ENCODE measurements at places on chromosomes 6 and 20.
A peak's percentile ranks its signal among the peaks of the same experiment; 100 is the strongest.

- DNase-seq: peak; percentile 36
Observed at GRCh38 chr6:119308991-119309657, 40.4 kb downstream of the MAN1A1 start.

DNA sequence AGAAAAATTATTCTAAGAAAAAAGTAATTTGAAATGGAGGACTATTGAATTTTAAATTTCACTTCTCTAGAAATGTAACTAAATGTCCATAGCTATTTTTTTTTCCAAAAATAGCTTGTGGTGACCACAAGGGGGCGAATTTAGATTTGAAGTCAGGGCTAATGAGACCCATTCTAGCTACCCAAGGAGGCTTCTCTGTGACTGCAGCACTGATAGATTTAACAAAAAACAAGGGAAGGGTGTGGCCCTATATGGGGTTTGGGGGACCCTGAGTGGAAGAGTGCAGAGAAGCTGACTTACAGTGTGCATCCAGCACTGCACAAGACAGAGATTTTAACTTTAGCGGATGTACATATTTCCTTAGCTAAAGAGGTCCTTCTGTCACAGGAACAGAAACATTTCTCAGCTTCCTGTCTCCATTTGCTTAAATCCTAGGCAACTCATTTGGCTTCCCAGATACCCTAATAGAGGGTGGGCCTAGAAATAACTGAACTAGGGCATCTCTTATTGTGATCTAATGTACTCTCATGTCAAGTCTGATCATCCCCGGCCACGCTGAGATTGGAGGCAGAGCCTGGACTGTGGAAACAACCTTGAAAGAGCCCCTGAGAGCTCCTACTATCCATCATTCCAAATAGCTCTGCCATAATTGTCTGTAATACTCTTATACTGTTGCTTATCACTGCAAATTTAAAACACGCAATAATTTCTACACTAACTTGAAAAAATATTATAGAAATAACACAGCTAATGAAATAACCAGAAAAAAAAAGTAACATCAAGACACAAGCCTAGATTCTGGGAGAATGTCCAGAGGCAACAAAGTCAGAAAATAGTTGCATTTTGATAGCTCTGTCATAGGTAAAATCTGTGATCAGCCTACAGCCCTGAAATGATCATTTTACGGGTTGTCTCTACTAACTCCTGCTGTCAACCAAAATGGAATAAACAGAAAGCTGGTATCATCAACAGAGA, 93.6 kb downstream of the SNAP91 start:
- peak; percentile 10 for DNase-seq

- DNase-seq: peak; percentile 55
Observed at GRCh38 chr6:49606721-49607390, 29.8 kb downstream of the RHAG start.

GRCh38 chr6:39664173-39664572, 61.0 kb downstream of the KIF6 start:
- DNase-seq: no peak

GRCh38 chr20:6769903-6770785, 2.7 kb downstream of the BMP2 start:
- DNase-seq: peak; percentile 54

DNA sequence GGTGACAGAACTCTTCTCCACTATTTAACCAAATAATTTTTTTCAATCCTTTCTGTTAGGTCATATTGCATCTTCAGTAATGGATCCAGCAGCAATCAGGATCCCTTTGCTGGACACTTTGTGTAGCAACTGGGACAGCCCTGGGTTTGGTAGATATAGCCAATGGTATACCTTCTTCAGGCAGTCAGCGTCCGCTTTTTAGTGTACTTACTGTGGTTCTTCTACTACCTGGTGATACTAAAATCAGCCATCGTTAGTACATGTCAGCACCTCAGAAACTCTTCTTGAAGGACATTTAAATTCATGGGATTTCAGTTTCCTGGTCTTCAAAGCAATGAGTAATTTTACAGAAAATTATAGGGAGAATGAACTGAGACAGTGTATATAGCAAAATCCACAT, 93.5 kb downstream of the ADGRG6 start:
- DNase-seq: no peak

DNA sequence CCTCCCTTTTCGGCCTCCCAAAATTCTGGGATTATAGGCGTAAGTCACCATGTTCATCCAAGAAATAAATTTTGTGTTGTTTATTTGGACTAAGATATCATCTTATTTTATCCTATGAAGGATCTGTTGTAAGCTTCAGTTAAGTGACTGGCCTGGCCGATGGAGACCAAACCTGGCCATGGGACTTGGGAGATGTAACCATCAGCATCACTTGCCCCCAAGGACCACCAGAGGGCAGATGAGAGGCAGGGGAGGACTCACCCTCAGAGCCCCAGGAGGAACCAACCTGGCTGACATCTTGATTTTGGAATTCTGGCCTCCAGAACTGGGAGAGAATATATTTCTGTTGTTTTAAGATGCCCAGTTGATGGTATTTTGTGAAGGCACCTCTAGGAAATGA, 266.7 kb downstream of the CDH26 start:
- DNase-seq: no peak

DNA sequence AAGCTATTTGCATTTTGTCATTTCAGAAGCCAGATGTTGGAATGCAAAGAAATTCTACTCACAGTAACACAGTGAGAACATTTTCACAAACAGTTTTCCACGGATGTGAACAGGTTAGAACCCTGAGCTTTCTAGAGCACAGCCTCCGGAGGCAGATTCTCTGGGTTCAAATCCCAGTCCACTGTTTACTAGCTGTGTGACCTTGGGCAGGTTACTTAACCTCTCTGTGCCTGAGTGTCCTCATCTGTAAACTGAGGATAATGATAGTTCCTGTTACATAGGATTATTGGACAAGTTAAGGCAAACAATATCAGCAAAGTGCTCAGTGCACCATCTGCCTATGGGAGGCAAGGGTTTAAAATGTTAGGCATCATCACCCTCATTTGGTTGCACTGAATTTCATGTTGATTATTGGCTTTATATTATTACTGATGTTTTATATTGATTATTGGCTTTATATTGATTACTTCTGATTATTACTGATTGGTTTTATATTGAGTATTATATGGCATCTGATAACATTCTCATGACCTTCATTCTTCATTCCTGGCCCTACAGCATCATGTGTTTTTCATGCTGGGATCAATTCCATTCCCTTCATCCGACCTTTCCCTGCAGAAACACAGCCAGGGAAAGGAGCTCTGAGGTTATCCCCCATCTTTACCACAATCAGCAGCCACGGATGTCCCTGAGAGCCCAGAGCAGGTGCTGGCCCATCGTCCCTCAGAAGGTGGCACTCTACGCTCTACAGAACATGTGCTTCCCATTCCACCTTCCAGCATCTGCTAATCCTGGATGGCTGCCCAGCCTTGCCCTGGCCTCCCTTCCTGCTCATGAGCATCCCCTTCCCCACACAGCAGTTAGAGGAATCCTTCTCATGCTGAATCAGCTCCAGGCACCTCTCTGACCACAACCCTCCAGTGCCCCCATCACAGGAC, 283.1 kb downstream of the PREX1 start:
- DNase-seq: no peak

DNA sequence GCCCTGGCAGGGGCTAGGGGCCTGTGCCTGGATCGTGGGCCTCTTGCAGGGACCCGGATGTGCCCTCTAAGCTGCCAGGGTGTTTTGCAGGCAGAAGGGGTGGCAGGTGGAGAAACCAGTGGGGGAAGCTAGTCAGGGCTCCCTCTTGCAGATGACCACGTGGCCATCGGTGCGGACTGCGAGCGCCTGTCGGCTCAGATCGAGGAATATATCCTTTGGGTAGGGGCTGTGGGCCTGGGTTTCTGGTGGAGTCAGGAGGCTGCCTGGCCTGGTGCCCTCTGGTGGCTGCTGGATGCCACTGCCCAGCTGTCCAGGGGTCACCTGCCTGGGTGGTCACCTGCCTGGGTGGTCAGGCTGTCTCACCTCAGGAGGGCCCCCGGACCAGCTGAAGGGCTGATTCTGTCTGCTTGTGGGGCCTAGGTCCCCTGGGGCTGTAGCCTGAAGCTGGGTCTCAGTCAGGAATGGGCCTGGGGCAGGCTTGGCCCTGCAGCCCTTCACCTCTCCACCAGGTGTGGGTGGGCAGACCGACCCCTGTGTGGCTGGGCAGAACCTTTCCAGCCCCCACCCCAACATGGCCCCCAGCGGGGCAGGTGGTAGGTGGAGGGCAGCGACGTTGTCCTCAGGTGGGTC, 6.7 kb downstream of the TCEA2 start:
- DNase-seq: peak; percentile 19

- no peak for DNase-seq
Observed at GRCh38 chr20:22584922-22585785, 782 bp upstream of the FOXA2 start.

DNA sequence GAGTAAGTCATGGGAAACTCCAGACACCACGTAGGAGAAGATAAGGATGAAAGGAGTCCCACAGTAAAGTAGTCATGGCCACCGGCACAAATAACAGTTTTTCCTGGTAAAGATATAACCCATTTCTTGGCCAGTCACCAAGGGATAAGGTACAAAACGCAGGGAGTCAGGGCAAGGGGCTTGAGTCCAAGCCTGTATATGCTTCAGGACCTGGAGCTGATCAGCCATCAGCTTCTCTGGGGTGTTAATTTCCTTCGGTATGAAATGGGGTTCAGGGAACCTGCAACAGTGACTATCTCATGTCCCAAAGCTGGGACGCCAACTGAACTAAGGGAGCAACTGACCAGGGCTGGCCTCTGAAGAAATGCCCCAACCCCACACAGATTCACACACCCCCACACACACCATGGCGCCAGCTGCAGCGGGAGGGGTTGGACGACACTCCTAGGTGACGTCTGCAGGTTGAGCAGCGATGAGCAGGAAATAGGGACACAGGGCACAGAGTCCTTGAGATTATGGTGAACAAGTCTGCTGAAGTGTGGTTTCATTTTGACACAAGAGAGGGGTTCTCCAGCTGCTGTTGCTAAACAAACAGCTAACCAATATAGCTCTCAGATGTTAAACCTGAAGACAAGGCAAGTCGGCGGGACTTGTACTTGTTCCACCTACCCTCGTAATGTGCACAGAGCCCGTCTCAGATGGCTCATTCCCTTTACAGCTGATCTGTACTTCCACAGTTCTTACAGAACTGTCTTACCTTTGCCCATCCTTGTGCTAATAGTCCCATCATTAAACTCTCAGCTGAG, 7.4 kb upstream of the ADTRP start:
- no peak for DNase-seq

- no peak for DNase-seq
Observed at GRCh38 chr6:156701966-156702365, 75.2 kb upstream of the ARID1B start.

DNA sequence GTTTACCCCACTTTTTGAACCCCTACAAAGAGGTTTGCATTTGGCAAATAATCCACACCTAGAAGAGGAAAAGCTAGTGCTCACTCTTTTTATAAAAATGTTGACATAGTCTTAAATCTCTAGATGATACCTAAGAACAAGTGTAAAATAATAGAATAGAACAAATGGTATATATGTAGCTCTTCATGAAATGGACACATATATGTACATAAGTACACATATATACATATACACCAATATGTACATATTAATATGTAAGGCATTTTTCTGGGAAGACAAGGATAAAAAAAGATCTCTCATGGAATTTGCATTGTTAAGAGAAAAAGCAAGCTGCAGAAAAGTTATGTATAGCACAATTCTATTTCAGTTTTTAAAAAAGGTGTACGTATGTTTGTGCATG, 27.6 kb upstream of the RIPOR2 start:
- no peak for DNase-seq

DNA sequence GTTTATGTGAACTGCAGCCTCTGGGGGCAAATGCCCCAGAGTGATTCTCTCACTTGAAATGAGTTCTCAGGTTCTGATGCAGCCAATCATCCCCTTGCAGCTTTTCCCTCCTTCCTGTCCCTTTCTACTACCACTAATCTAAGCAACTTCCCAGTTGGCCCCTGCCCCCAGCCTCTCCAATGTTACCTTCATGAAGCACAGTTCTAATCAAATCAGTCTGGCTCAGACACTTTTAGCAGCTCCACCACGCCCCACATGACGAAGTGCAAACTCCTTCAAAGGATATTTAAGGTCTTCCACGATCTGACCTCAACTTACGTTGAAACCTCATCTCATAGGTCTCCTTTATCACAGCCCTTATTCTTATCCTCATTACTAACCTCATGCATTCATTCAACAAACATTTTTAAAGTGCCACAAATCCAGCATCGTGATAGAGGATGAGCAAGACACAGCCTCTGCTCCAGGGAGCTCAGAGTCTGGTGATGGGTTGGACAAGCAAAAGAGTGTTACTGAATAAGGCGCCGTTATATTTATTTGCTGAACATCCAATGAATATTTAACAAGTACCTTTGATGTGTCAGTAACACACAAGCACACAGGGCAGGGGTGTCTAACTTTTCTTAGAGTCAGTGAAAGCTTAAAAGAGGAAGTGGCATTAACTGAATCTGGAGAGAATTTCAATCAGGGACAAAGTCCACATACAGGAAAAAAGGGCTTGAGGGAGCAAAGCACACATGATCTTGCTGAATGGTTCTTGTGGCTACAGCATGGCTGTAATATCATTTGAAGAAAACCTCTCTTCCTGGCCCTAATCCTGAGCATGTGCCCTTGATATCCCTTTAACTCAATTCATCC, 20.4 kb upstream of the DTNBP1 start:
- DNase-seq: no peak

DNA sequence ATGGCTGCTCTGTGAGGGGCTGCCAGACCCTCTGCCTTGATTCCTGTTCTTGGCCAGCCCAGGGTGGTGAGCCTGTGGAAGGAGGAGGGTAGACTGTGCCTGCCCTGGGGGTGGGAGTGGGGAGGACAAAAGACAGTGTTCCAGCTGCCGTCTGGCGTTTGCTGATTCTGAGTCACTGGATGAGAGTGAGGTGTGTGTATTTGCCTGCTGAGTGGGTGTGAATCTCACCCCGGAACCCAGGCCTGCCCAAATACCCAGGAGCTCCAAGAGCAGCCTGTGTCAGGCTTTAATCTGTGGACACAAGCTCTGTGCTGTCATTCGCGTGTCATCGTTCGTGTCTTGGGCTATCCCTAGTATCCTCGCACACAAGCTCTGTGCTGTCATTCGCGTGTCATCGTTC, 2.6 kb upstream of the LKAAEAR1 start:
- no peak for DNase-seq

DNA sequence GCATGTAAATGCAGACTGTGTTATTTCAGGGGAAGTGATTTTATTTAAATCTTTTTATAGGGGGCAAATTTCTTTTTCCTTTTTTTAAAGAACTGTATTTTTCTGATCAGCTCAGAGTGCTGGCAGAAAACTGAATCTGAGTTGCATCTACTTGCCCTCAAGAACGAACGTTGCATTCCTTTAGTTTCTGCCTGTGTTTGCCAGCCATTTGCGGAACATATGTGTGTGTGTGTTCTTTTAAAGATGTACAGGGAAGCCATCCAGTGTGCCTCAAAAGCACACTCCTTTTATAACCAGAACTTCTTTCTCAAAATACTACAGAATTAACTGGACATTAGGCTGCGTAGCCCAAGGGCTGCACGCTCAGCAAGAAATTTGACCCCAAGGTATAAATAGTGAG, 25.8 kb upstream of the INSM1 start:
- DNase-seq: no peak

- no peak for DNase-seq
Observed at GRCh38 chr6:7121700-7122241, 14.0 kb downstream of the RREB1 start.

- no peak for DNase-seq
Observed at GRCh38 chr6:31169123-31169857, 1.2 kb downstream of the POU5F1 start.

All from RCC 7860 (cell line).